HS-5 (cell line): ENCODE measurements at places on chromosomes 6 and 20.

DNA sequence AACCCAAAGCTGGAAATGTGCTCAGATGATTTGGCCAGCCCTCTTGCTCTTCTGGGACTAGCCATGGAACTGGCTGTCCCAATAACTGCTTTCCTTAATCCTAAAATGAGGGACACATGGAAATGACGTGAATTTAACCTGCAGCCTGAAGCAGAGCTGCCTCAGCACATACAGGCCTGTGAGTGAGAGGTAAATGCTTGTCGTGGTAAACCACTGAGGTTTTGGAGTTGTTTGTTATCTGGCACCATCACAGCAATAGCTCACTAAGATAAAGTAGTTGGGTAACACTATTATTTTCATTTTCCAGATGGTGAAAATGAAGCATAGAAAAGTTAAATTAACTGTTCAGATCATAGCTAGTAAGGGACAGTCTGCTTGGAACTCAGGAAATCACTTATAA, 333.4 kb upstream of the CHD6 start:
- DNase-seq, result no peak

DNA sequence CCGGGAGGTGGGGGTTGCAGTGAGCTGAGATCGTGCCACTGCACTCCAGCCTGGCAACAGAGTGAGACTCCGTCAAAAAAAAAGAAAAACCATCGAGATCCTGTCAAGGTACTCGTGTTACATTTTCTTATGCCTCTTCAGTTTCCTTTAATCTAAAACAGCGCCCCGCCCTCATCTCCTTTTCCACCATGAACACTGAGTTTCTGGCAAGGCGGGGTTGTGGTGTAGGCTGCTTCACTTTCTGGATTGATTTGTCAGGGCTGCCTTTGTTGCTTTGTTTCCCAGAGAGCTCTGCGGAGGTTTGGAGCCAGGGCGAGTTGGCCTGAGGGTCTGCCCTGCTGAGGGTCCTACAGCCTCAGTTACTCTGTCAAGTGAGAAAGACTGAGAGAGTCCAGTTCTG, 8.9 kb downstream of the ITPR3 start:
- DNase-seq, result no peak

DNA sequence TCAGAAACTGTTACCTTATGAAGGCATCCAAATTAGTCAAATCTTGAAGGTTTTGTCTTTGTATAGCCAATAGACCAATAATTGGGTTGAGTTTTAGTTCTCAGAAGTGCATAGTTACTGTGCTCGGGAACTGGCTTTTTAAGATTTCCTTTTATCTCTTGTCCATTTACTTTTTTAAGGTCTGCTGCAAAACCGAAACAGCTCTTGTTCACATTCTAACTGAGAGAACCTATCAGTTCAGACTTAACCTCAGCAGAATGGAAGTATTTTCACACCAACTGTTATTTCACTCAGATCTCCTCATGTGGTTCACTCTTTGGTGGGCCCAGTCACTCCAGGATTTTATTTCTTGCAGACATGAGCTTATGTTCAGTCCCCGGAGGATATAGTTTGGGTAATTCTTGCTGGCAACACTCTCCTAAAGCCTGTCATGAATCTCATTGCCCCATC, 55.5 kb downstream of the TPBG start:
- DNase-seq, result no peak

DNA sequence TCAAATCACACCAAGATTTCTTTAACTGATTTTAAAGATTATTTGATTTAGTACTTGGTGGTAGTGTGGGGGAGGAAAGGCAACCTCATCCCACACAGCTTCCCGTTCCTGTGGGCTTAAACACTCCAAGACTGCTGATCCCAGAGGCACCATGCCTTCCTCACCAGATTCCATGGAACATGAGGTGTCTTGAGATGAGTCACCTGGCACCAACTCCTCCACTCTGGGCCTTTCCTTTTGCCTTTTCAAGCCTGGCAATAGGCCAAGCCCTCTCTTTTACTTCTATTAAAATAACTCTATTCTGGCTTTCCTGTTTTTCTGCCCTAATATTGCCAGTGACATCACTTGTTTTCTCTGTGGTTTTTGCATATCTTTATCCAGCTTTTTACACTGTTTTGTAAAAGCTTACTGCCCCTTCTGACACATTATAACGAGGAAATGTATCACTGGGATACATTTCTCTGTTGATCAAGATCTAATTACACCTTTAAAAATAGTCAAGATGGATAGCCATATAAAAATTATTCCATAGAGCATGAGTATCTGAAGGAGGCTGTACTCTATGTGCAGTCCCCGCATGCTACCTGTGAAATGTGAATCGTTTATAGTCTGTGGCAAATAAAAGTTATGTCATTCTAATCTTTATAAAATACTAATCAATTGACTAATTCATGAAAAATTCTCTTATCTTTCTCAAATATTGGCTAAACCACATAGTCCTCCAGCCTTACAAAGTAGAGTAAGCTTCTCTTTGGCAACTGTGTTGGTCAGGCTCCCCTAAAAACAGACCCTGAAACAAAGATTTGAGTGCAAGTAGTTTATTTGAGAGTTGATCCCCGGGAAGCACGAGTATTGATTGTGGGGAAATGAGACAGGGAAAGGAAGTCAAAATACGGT, 257.8 kb upstream of the KCNQ5 start:
- DNase-seq, result peak; percentile 96

GRCh38 chr6:151167034-151167433, 72.7 kb upstream of the AKAP12 start:
- DNase-seq, result no peak

DNA sequence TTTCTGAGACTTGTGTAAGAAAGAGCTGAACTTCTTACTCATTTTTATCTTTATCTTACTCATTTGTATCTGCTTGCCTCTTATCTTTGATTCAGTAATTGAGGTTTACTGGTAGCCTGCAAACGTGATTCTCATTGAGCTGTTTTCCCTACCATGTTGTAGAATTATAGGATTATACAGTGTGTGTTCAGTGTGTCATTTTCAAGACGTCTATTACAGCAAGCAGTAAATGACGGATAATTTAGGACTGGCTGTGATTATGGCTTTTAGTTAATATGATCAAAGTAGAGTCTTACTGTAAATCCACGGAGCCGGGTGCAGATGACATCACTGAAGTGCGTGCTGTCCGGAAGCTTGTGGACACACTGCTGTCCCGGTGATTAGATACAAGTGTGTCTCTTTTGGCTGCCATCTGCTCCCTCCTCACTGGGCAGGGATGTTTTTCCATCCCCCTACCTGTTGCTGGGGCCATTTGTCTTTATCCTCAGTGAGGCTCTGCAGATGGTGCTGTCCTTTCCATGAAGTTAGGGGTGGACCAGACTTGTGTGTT, 6.0 kb downstream of the NELFCD start:
- DNase-seq, result no peak
